HFFc6 (cell line): ENCODE measurements at places on chromosomes 4 and X.

GRCh38 chr4:78975865-78976264, 36.6 kb upstream of the PAQR3 start:
- DNase-seq, result no peak

DNA sequence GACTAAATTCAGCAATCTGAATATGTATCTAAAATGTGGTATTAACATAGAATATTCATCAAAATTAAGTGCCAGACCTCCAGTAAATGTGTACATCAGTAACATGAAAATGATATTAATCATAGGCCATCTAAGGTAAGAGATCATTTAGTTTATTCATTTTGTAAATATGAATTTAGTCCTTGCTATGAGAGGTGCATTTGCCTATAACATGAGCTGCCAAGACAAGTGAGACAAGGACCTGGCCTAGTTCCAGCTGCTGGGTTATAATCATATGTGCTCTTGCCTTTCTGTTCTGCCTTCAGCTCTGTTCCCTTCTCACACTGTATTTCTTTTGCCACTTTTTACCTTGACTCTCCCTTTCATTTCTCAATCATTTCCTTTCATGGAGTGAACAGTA, 160.0 kb downstream of the STIM2 start:
- no peak for DNase-seq

- peak; percentile 68 for DNase-seq
Observed at GRCh38 chrX:154738011-154738738, 12.7 kb downstream of the GAB3 start.

- DNase-seq, result no peak
Observed at GRCh38 chrX:16819634-16820033, 33.4 kb downstream of the TXLNG start.

GRCh38 chrX:14497184-14497666, 32.1 kb upstream of the GLRA2 start:
- no peak for DNase-seq
